ENCODE measurements at places on chromosomes 7 and 10.

DNA sequence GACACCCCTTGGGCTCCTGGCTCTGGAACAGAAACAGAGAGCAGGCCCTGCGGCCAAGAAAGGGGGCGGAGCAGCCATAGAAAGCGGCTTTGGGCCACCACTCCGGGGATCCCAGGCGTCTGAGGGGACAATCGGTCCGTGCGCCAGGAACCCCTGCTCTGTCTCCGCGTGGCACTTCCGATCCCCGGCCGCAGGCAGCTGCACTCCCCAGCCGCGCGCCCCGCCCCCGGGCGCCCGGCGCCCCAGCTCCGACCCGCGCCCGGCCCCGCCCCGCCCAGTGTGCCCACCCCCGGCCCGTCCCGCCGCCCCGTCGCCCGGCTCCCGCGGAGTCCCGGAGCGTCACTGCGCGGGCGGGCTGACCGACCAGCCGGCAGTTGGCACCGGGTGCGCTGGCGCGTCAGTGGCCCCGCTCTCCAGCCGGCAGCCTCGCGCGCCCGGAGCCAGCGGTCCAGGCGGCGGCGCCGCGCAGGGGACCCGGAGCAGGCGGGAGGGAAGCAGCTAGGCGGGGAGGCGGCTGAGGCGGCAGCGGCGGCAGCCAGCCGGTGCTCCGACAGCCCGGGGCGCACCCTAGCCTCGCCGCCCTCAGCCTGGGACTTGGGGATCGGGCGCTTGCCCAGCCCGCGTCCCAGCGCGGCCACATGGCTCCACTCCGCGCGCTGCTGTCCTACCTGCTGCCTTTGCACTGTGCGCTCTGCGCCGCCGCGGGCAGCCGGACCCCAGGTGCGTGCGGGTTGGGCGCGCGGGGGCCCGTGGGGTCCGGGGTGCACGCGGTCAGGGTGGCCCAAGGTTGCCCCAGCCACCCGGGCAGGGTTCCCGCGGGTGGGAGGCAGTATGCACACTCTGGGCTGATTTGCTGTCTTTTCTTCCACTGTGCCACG lies at the start of gene ADAMTS14:
ADAMTS14 (plus strand) TSS at position 342 of the 878 bp plus-strand sequence; CDS start at position 639, 297 bp downstream.
- no peak for DNase-seq

- DNase-seq: no peak
These were observed 125.3 kb downstream of the SEC23IP start for GRCh38 chr10:120017733-120018417.

- no peak for DNase-seq
These were observed 30.4 kb downstream of the MKRN1 start for GRCh38 chr7:140448781-140449480.

DNA sequence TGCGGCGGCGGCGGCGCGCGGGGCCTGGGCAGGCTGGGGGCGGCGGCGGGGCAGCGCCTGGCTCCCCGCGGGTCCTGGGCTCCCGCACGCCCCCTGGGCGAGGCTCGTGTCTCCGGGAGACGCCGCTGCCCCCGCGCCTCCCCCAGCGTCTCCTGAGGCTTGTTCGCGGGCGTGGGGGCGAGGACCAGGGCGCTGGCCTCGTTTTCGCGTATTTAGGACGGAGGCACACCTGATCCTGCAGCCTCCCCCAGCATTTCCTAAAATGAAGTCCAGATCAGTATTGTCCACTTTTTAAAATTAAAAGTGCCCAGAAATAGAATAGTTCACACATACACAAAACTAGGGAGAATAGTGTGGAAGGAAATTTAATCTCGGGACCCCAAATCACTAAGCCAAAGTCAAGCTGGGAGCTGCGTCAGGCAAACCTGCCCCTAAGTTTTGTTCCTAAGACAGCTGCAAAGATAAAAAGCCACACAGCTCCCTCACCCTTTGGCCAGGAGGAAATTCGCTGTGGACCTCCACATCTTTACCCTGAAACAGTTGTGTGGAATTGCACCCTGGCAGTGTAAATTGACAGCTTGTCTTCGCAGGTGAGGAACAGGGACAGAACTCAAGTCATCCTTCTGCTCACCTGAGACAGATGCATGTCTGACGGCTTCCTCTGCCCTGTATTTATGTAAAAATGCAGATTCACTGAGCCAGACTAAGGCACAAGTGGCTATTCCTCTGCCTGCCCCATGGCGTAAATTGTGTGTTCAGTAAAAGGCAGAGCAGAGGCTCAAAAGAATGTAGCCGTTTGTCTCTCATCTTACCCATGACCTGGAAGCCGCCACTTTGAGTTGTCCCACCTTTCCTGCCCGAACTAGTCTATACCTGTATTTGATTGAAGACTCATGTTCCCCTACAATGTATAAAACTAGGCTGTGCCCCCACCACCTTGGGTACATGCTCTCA lies 740 bp downstream of the GALNT11 start:
- no peak for DNase-seq

DNA sequence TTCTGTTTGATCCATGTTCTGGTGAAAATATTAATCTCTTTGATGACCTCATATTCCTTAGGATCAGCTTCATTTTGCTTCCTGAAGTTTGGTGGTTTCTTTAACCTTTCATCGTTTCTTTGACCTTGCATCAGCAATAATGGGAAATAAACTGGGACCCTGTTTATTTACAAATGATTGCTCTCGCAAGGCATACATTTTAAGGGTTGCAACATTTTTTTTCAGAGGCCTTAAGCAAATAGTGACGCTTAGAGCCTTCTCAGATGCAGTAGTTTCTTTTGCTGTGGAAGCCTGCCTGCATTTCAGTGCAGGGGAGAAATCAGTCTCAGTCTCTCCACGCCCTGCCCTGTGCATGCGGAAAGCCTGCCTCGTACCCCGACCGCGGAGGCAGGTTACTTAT lies 139.1 kb upstream of the NPS start:
- DNase-seq: no peak

DNA sequence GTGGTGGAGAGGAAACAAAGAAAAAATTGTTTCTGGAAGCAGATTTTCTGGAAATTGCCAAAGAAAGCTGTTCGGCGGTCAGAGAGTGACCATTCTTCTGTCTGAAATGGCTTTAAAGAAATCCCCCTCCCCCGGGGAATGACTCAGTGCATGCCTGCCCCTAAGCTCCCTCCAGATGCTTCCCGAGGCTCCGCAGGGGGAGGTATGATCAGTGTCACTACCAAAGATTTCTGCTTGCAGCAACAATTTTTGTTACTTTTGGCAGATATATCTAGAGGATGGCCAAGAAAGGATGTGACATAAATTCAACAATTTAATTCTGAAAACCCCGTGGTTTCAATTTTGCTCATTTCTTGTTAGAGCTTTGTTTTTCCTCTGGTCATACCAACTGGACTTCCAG lies 163.9 kb downstream of the JCAD start:
- no peak for DNase-seq

- no peak for DNase-seq
These were observed 57.2 kb upstream of the ELMO1 start for GRCh38 chr7:37505750-37506353.

DNA sequence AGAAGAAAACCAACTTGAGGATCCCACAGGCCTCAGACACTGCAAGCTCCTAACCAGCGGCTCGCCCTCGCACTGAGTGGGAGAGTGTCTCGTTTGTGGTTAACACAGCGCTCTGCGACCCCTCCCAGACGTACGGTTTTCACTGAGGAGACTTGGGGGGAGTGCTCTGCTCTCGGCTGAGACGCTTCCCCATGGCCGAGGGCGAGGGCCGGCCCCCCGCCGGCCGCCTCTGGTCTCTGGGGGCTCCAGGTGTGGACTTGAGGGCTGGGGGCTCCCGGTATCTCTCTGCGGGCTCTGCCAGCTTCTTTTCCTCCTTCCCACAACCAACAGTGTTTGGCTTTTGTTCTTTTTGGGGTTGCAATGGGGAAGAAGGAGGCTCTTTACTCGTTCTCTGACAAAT lies 118.7 kb downstream of the LARP4B start:
- no peak for DNase-seq

GRCh38 chr10:239109-239508 lies 103.9 kb downstream of the ZMYND11 start:
- no peak for DNase-seq

DNA sequence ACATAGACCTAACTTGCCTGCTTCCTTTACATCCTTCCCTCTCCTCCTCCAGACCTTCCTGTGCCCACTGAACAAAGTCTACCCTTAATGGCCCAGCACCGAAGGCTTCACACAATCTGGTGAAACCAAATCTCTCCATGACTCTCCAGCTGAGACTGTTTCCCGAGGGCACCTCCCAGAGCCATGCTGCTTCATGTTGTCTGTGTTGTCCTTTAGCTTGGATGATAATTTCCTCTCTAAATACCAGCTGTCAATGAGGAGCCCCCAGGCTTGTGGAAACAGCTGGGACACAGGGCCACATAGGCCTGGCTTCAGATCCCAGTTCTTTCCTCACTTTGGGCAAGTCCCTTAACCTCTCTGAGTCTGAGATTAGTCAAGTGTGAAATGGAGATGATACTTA lies 54.3 kb downstream of the DLD start:
- no peak for DNase-seq

GRCh38 chr7:69696686-69697685 lies 98.7 kb downstream of the AUTS2 start:
- no peak for DNase-seq

DNA sequence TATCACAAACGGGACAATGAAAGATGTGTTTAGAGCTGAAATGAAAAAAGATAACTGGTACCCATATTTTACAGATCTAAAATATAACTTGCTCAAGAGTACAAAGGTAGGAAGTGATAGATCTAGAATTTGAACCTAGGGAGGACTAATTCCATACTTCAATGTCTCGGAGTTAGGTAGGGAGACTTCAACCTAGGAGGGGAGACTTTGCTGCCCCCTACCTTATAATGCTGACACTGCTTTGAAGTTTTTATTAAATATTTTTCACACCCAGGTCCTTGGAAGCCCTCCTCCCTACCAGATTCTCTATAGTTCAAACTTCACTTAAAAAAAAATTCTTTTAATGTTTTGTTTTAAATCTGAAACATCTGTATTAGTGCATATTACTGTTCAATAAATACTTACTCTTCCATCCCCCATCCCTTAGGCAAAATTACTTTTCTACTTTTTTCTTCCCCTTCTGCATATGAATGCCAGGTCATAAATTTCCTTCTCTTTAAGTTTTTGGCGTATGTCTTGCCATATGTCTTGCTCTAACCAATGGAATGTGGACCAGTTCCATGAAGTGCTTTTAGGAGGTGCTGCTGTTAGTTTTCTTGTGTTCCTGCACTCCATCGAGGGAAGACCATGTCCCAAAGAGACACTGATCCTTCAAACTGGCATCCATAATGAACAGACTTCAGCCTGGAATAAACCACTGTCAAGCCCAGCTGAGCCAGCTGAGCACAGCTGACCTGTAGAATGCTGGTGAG lies 57.8 kb downstream of the MICU1 start:
- no peak for DNase-seq

DNA sequence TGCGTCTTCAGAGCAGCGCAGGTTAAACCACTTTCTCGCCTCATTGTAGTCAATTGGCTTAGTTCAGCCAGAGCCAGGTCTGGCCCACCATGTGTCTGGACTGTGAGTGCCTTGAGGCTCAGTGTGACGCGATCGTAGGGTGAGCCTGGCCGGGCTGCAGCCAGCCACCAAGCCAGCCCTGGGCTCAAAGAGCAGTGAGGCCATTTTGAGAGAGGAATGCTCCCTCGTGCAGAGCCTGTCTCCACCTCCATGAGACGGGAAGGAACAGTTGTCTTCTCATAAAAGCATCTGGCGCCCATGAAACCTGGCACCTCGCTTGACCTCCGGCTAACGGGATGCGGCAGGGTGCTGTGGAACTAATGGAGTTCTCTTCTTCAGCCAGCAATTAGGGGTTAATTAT lies 34.5 kb downstream of the LHPP start:
- DNase-seq: no peak

DNA sequence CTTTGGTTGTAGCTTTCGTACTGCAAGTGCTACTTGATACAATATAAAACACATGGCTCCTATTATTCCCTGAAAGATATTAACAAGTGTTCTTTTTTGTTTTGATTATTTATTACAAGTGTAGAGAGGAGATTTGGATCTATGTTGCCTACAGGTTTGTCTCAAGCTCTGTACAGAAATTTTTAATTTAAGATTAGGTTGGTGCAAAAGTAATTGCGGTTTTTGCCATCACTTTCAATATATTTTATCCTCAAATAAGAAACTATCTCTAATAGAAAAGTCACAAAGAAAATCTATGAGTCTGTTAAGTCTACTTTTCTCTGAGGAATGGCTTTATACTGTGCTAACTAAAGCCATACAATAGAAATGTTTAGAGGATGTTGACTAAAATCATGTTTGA lies 1086.1 kb downstream of the GRM8 start:
- DNase-seq: no peak

- no peak for DNase-seq
These were observed 35.5 kb downstream of the IKZF1 start for GRCh38 chr7:50339990-50340500.

DNA sequence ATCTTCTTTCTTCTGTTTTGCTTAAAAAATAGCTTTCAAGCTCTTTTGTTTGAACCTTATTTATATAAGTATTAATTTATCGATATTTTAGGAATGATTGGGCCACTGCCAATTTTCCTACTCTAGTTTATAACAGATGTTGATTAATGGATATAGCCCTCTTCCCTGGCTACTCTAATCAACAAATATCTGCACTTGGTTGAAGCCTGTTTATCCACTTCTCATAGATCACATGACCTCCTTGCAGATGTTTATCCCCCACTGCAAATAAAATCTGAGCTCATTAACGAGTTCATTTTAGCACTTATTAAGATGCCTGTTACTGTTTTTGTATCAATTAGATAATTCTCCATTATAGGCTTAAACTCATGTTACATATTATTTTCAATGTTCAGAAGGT lies 715.3 kb downstream of the CNTNAP2 start:
- no peak for DNase-seq

- DNase-seq: no peak
These were observed 160.8 kb upstream of the GRB10 start for GRCh38 chr7:50943482-50943881.

Data from stimulated activated CD4-positive, alpha-beta T cell treated with anti-CD3 and anti-CD28 coated beads, Interleukin-12 subunit alpha, Interleukin-12 subunit beta, amount 100 ng/mL, for 24 hours (primary cell).